Sigmoid colon (tissue), 7 donors: ENCODE measurements at places on chromosomes 3 and 15. TPM values are rescaled to one million over a fixed set of nuclear protein-coding genes. Genes with fewer than 3 reads are reported as not detected.

- H3K27ac ChIP-seq, result peak overlapping the region; percentile 30
- no peak overlapping the region for H3K4me3 ChIP-seq
- H3K36me3 ChIP-seq, result no peaks in the 10 kb centered on the region
- DNase-seq, result peak; percentile 77
- H3K4me1 ChIP-seq, result no peaks in the 10 kb centered on the region
These were observed 86.9 kb downstream of the SEMA5B start for GRCh38 chr3:122940628-122941086.

Gene FBXW12
- total RNA-seq, result not detected

GRCh38 chr15:37056177-37057121 is 43.9 kb downstream of the MEIS2 start:
- no peaks in the 10 kb centered on the region for H3K36me3 ChIP-seq
- H3K4me1 ChIP-seq, result no peaks in the 10 kb centered on the region
- H3K27me3 ChIP-seq, result no peaks in the 10 kb centered on the region
- peak; percentile 78 for DNase-seq
- peak overlapping the region; percentile 58 for H3K27ac ChIP-seq

Gene ZPLD1
- total RNA-seq, result not detected

DNA sequence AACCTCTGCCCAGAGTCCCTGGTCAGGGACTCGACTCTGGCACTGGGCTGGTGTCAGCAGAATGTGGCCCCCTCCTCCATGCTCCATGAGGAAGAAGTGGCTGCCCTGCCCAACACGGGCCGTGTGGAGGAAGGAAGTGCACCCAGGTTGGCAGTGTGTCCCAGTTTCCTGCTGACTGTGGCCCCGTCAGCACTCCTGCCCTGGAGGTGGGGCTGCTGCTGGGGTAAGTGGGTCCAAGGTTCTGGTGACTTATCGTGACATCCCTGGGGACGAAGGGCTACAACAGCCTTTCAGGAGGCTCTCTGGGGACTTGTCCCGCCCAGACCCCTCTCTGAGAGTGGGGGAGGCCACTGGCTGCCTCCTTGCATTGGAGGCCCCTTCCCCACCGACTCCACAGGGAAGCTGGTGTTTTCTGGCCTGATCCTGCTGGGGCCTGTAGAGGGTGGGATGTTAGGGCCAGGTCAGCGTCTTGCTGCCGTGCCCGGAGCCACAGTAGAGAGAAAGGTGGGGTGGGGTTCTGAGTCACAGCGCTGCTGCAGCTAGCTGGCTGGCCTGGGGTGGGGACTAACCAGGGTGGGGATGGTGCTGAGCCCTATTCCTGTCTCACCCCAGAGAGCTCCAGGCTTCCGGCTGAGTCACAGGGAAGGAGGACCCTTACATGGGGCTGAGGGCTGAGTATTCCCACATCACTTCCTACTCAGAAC is 10.5 kb downstream of the SEMA4B start:
- peak overlapping the region; percentile 2 for H3K4me3 ChIP-seq
- H3K4me1 ChIP-seq, result peaks cover 48% of the 10 kb centered on the region
- H3K36me3 ChIP-seq, result peaks cover 4% of the 10 kb centered on the region
- peak overlapping the region; percentile 52 for H3K27ac ChIP-seq

DNA sequence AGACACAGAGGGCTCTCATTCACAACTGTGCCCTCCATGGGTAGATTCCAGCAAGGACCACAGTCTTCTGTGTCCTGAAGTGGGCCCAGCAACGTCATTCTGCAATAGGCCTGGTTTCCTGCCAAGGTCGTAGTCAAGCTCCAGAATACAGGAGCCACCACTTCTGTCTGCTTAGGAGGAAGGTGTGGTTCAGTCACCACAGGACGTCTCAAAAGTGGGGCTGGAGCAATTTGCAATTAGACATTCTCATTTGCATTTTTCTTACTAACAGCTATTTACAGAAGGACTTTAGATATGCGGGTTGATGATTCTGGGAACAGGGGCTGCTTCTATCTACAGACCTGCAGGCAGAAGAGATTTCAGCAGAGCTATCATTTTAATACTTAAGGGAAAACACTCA is 58.7 kb upstream of the MYRIP start:
- DNase-seq, result no peak
- no peaks in the 10 kb centered on the region for H3K36me3 ChIP-seq
- H3K4me1 ChIP-seq, result no peaks in the 10 kb centered on the region
- H3K27ac ChIP-seq, result no peak overlapping the region
- H3K4me3 ChIP-seq, result no peak overlapping the region

- H3K27me3 ChIP-seq, result no peaks in the 10 kb centered on the region
- no peaks in the 10 kb centered on the region for H3K36me3 ChIP-seq
- peak overlapping the region; percentile 34 for H3K4me3 ChIP-seq
- peak; percentile 88 for DNase-seq
These were observed 81.9 kb upstream of the PLXND1 start for GRCh38 chr3:129688271-129688895.

DNA sequence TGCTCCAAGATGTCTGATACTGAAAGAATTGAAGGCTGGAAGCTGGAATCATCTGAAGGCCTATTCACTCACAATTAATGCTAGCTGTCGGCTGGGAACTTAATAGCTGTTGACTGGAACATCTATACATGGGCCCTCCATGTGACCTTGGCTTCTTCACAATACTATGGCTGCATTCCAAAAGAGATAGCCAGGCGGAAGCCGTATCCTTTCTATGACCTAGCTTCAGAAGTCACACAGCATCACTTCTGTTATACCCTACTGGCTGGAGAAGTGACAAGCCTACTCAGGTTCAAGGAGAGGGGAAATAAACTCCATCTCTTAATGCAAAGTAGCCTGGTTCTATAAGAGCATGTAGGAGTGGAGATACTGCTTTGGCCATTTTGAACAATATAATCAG is 50.9 kb upstream of the SPRED1 start:
- no peak overlapping the region for H3K27ac ChIP-seq
- no peaks in the 10 kb centered on the region for H3K36me3 ChIP-seq
- no peak overlapping the region for H3K4me3 ChIP-seq
- H3K27me3 ChIP-seq, result no peaks in the 10 kb centered on the region
- DNase-seq, result no peak

- DNase-seq, result no peak
- no peak overlapping the region for H3K4me3 ChIP-seq
- peaks cover 4% of the 10 kb centered on the region for H3K36me3 ChIP-seq
- no peak overlapping the region for H3K27ac ChIP-seq
- no peaks in the 10 kb centered on the region for H3K27me3 ChIP-seq
These were observed 42.7 kb upstream of the SKOR1 start for GRCh38 chr15:67782691-67782991.

DNA sequence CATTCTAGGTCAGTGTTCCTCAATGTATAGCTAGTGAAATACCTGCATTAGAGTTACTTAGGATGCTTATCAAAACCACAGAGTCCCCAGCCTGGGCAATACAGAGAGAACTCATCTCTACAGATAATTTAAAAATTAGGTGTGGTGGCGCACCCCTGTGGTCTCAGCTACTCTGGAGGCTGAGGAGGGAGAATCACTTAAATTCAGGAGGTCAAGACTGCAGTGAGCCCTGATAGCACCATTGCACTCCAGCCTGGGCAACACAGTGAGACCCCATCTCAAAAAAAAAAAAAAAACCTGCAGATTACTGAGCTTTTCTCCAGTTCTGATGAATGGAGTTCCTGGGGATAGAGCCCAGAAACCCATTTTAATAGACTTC is 10.1 kb upstream of the MINDY2 start:
- DNase-seq, result no peak
- H3K36me3 ChIP-seq, result no peaks in the 10 kb centered on the region
- H3K4me1 ChIP-seq, result no peaks in the 10 kb centered on the region
- no peaks in the 10 kb centered on the region for H3K27me3 ChIP-seq
- H3K27ac ChIP-seq, result no peak overlapping the region
- H3K4me3 ChIP-seq, result no peak overlapping the region
